Astrocyte of the hippocampus (primary cell): ENCODE measurements at places on chromosomes 2 and 18.

GRCh38 chr2:158893026-158893425, 75.4 kb upstream of the TANC1 start:
- peak; percentile 65 for DNase-seq

GRCh38 chr2:181462033-181462432, 4.8 kb downstream of the ITGA4 start:
- DNase-seq: no peak

DNA sequence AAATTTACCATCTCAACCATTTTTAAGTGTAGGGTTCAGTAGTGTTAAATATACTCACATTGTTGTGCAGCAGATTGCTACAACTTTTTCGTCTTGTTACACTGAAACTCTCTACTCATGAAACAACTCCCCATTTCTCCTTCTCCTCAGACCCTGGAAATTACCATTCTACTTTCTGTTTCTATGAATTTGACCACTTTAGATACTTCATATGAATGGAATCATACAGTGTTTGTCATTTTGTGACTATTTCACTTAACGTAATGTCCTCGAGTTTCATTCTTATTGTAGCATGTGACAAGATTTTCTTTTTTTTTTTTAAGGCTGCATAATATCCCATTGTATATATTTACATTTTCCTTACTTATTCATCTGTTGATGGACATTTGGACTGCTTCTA, 203.8 kb downstream of the PLCL1 start:
- DNase-seq: no peak

GRCh38 chr2:7476371-7476770, 559.2 kb downstream of the RNF144A start:
- DNase-seq: no peak

DNA sequence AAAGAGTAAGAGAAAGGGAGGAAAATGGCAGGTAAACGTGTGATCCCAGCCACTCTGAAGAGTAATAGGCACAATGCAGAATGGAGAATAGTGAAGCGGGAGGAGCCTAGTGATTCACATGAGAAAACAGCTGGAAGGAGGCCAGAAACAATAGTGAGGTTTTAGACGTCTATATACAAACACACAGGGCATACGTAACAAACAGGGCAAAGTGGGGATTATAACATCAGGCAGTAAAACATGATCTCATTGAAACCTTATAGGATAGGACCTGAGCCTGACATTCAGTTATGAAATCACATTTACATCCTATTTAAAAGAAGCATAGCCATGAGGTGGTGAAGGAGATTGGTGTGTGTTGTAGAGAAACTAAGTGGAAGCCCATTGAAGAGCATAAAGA, 33.0 kb upstream of the GATA6 start:
- DNase-seq: peak; percentile 68

GRCh38 chr2:142825861-142826260, 51.6 kb upstream of the KYNU start:
- peak; percentile 70 for DNase-seq

DNA sequence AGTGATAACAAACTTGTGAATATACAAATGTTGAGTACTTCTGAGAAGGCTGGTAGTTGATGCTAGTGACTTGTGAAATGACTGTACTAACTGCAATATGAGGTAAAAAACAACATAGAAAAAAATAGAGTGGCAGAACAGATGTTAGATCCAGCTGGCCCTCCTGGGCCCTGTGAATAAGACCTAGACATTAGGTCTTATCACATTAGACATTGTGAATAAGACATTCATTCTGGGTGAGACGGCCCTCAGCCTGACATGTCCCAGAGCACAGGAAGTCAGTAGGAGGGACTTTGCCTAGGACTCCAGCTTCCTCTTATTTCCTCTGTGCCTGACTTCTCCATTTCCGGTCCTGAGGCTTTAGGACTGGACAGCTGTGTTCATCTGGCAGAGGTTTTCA, 22.9 kb downstream of the DOK1 start:
- DNase-seq: no peak

DNA sequence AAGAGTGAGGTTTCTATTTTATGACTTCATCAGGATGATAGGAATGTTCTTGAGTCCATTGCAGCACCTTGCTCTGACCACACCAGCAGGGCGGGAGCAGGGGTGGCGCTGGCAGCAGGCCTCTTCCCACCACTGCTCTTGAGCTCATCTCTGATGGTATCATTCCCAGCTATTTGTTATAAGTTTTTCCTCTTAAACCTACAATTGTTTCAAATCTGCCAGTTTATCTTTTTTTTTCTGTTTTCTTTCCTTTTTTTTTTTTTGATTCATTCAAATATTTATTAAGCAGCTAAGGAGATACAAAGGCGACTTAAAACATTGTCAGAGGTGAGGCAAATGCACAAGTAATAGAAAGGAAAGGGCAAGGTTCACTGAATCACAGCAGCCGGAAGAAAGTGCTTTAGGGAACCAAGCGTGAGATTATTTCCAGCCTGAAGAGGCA, 28.7 kb downstream of the NIFK start:
- DNase-seq: peak; percentile 38

DNA sequence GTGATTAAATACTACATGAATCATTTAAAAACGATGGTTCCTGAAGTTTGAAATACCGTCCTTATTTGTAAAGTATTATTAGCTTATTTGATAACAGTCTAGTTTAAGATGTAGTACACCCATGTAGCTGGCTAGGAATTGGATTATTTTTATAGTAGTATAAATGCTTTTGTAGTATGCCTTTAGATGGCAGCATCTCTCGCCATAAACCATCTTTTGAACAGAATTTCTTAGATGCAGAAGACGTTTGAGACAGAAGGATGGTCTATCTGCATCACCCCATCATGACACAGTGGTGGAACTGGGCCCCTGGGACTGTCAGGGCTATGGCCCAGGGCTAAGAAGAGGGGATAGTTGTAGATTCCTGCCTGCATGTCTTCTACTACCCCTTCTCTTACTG, 152.7 kb downstream of the WDSUB1 start:
- DNase-seq: no peak

DNA sequence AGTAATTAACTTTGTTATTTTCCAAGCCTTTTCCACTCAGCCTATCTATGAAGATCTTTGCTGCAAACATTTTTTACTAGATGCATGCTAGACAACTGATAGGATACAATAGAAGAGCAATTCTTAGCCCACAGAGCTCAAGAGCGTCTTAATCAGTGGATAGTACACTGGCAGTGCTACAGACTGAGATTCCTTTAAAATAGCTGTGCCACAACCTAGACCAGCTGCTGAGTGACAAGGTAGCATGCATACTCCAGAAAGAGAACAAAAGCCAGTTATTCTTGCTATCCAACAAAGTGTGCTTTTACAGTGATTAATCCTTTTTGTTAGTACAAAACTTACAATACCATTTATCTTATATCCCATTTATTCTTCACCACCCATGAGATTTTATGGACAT, 507.9 kb upstream of the SYT4 start:
- no peak for DNase-seq

DNA sequence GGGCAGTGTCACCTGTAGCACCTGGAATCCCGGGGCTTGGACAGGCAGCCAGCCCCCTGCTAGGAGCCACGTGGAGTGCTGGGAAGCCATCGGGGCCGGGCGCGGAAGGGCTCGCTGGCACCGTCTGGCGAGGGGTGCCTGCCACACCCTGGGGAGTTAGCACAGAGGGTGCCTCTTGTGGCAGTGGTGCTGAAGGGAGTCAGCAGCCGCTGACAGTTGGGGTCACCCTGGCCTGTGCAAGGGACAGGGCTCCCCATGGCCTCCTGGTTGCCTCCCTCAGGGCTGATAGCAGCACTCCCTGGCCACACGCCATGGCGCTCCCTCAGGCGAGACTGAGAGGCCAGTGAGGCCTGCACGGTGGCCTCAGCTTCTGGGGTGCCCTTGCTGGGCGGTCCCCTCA, 13.9 kb upstream of the D2HGDH start:
- no peak for DNase-seq
